Renal pelvis (tissue), 12 donors: ENCODE measurements at places on chromosomes 1 and 21. TPM values are rescaled to one million over a fixed set of nuclear protein-coding genes. Genes with fewer than 3 reads are reported as not detected.

DNA sequence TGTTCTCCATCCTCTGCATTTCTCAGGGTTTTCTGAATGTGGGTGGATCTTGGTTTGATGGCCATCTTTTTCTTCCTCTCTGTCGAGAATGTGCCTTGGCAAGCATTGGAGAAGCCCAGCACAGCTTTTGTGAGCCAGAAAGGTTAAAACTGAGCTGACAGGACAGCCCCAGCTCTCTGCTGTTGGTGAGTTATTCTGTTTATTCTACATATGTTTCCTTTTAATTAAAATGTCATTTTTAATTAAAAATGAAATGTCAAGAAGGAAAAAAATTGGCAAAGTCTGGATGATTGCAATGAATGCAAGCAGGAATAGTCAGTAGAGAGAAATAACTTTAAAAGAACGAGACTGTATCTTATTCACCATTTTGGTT is 325.8 kb downstream of the PTBP2 start:
- DNase-seq, result no peak

SELL gene
- polyA plus RNA-seq, result 2.1 TPM

DNA sequence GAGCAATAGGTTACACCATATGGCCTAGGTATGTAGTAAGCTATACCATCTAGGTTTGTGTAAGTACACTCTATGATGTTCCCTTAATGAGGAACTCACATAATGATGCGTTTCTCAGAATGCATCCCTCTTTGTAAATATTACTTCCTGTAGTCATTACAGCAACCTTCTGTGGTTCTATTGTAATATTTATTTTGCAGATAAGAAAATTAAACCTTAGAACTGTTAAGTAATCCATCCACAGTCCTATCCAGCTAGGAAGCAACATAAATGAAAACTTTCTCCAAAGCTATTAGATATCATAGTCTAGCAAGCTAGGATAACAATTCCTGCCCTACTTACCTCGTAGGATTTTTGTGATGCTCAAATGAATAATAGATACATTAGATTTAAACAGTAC is 88.7 kb downstream of the WLS start:
- DNase-seq, result no peak

C1orf87 gene
- 0.16 TPM for polyA plus RNA-seq

KCNA2 gene
- polyA plus RNA-seq, result 0.95 TPM

DNA sequence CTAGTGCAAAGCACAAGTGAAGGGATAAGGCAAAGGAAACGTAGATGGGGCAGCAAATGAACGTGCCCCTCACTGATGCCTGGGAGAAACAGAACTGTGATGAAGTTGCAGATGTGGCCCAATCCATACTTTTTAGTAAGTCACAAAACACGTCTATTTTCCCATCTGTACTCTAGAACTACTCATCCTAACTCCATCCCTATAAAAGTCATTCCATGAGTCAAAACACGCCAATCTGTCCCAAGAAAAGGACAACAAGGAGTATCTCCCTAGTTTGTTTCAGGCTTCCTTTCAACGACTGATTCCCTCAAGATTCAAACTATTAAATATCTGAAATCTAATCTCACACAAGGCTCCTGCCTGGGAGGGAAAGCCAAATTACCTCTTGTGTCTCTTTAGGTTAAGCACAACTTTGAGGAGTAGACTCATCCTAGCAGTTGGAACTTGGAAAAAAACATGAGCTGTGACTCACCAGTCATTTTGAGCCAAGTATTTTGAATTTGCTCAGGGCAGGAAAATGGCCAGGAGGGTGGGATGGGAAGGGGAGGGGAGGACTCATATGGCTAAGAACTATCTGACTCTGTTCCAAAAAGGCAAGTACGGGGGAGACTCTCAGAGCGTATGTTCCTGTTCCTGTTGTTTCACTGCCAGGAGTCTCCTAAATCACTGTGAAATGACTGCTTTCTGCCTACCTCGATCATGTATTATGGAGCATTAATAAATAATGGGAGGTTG is 214.5 kb upstream of the CAMK1G start:
- no peak for DNase-seq

DNA sequence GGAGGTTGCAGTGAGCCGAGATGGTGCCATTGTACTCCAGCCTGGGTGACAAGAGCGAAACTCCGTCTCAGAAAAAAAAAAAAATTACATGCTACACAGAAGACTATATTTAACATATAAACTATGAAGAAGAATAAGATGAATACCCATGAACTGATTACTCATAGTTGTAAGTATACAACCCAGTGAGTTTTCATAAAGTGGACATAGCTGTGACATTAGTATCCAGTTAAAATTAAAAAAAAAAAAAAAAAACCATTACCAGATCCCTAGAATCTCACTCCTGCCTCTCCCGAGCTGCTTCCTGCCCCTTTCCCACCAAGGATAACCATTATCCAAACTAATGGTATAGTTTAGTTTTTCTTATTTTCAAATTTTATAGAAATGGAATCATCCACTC is 37.4 kb downstream of the UBE4B start:
- DNase-seq, result no peak

KCND3 gene
- 1.5 TPM for polyA plus RNA-seq

DNA sequence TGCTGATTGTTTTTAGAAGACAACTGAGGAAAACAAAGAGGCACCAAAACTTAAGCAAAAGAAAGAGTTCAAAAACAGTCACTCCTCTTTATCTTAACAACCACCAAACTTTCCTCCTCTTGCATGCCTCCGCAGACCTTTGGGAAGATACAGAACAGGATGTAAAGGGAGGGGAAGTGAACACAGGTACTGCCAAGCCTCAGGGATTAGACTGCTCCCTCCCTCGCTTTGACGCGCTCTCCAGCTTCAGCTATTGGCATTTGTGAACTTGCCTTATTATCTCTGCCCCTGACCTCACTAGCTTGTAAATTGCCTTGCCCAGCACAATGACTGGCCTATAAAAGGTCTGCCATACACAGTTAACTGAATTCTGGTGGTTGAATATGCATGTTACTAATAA is 4.8 kb upstream of the SRP9 start:
- no peak for DNase-seq

PRKAA2 gene
- polyA plus RNA-seq, result 11.6 TPM

- DNase-seq, result no peak
Measured at GRCh38 chr1:184199036-184199435, 147.5 kb downstream of the TSEN15 start.

SLC9C2 gene
- polyA plus RNA-seq, result 0.20 TPM

GRCh38 chr1:92298213-92298572 is 594 bp downstream of the GLMN start:
- DNase-seq, result peak; percentile 24

RGS16 gene
- polyA plus RNA-seq, result 1.8 TPM

DNA sequence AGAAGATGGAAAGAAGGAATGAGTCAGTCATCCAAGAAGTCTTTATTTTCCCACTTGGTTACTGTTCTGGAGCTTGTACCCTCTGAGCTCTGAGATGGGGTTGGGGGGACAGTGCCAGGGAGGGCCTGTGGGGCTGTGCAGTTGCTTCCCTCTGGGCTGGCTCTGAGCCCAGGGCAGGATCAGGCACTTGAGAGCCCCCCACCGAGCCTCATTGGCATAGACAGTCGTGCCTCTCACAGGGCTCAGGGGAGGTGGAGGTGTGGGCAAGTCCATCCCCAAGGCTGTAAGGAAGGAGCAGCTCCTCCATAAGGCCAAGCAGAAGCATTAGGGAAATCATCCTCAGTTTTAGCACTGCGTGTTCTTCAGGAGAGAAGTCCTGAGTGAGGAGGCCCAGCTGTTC is 2.5 kb upstream of the ARL8A start:
- no peak for DNase-seq

DNA sequence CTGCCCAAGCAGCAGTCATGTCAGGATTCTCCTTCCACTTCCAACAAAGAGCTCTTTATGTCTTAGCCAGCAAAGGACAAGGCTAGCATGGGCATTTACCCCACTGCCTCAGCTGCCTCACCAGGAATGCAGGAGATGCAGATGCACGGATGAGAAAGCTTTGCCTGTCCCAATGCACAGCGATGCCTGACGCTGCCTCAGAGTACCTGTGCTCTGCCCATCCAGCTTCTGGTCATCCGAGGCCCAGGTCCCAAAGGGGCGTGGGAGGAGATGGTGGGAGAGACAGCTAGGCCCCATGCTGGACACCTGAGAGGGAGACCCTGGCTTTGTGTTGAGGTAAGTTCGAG is 59.0 kb downstream of the IRF2BP2 start:
- no peak for DNase-seq

TNNT2 gene
- polyA plus RNA-seq, result 56.1 TPM

OR10J1 gene
- 0.05 TPM for polyA plus RNA-seq
